Amniotic epithelial cell (primary cell): ENCODE measurements at places on chromosomes 16 and 17.

DNA sequence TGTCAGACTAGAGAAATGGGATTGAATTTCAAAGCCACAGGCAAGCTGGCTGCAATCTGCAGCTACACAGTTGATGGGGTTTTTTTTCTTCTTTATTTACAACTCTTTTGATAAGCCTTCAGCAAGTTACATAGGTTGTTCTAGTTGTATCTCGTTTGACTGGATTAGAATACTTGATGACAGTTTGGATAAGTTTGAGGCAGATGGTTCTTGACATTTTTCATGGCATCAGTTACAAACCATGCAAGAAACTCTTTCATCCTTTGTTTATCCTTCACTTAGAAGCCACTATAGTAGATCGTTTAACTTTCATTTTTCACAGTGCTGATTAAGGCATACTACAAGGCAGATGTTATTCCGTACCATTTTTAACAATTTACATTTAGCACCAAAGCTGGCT lies 238.9 kb downstream of the TOX3 start:
- DNase-seq = no peak

GRCh38 chr17:74259667-74260524 lies 14.1 kb upstream of the DNAI2 start:
- no peak for DNase-seq

GRCh38 chr16:1938316-1938715 lies 4.7 kb downstream of the MSRB1 start:
- DNase-seq = no peak

GRCh38 chr17:4648741-4649140 lies 7.3 kb upstream of the ALOX15 start:
- no peak for DNase-seq

- peak; percentile 33 for DNase-seq
These were observed 7.1 kb downstream of the HAS3 start for GRCh38 chr16:69112285-69113129.

DNA sequence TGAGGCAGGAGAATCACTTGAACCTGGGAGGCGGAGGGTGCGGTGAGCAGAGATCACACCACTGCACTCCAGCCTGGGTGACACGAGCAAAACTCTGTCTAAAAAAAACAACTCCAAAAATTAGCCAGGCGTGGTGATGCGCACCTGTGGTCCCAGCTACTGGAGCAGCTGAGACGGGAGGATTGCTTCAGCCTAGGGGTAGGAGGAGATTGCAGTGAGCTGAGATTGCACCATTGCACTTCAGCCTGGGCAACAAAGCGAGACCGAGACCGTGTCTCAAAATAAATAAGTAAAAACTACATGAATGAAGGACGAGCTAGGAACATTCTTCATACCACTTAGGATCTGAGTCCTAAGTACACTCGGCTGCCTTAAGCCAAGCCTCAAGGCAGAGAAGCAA lies 35.4 kb downstream of the CCDC57 start:
- DNase-seq = no peak
